Ovary (tissue), 10 donors: ENCODE measurements at places on chromosomes 6 and 20. TPM values are rescaled to one million over a fixed set of nuclear protein-coding genes. Genes with fewer than 3 reads are reported as not detected.

SCRT2 gene
- total RNA-seq: not detected

CRIP3 gene
- total RNA-seq: 1.6 TPM

OR2H1 gene
- not detected for total RNA-seq

CPXM1 gene
- total RNA-seq: 0.86 TPM

FHL5 gene
- total RNA-seq: 6.8 TPM

SNPH gene
- 2.4 TPM for total RNA-seq

RIN2 gene
- total RNA-seq: 66.4 TPM

RSPO3 gene
- total RNA-seq: not detected

SLC2A10 gene
- 15.1 TPM for total RNA-seq

CSE1L gene
- total RNA-seq: 44.5 TPM

SALL4 gene
- 0.27 TPM for total RNA-seq

MATN4 gene
- not detected for total RNA-seq

RPS6KA2 gene
- 75.5 TPM for total RNA-seq
